ENCODE measurements at places on chromosomes 11 and 22. TPM values are rescaled to one million over a fixed set of nuclear protein-coding genes. Genes with fewer than 3 reads are reported as not detected.

- no peak for DNase-seq
Observed at GRCh38 chr11:62715150-62716130, 8.0 kb downstream of the GNG3 start.

DNA sequence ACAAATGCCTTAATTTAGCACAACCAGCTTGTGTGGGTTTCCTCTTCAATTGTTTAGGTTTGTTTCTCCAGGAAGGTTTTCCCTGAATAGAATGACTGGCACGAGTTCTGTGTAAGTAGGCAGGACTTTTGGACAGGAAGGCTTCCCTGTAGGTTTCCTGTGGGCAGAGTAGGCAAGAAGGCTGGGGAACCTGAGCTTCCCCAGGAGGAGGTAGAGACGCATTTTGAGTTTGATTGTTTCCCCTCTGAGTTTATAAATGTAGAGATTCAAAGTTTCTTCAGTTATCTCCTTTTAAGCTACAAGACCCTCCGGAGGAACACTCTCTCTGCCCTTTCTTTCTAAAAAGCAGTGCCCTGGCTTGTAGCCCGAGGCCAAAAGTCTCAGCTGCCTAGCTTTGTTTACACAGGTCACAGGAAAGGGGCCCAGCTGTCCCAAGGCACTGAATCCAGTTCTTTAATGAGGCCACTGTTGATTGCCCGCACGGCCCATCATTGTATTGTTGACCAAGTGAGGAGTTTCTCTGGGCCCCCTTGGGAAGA lies 66.6 kb upstream of the RDX start:
- no peak for DNase-seq

GRCh38 chr11:13352711-13353110 lies 75.1 kb downstream of the BMAL1 start:
- DNase-seq = no peak

DNA sequence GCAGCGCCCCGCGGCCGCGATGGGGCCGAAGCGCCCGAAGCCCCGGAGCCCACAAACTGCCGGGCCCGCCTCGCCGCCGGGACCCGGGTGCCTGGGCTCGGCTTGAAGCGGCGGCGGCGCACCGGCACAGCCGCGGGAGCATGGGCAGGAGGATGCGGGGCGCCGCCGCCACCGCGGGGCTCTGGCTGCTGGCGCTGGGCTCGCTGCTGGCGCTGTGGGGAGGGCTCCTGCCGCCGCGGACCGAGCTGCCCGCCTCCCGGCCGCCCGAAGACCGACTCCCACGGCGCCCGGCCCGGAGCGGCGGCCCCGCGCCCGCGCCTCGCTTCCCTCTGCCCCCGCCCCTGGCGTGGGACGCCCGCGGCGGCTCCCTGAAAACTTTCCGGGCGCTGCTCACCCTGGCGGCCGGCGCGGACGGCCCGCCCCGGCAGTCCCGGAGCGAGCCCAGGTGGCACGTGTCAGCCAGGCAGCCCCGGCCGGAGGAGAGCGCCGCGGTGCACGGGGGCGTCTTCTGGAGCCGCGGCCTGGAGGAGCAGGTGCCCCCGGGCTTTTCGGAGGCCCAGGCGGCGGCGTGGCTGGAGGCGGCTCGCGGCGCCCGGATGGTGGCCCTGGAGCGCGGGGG lies 346 bp downstream of the FJX1 start:
- DNase-seq = peak; percentile 74

DNA sequence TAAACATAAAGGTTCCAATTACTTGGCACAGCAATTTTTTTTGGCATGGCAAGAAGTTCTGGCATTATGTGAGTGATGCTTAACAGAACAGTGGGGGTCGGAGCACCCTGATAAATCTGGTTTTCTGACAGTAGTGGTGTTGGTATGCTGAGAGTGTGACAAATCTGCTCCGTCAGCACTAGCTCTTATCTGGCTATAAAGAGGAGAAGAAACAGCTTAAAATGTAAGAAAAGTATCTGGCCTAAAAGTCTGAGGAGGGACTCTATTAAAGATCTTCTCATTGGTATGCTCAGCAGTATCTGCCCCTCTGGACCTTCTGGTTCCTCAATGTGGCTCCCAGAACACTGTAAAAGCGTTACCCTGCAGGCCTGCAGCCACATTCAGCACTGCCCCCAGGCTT lies 137.4 kb downstream of the PLEKHA7 start:
- DNase-seq = no peak

SYCE3 gene
- not detected for total RNA-seq

CRYBB1 gene
- 1.3 TPM for total RNA-seq

PLEKHB1 gene
- total RNA-seq = 11.7 TPM

GRCh38 chr11:44407211-44407996 lies 97.5 kb upstream of the ALX4 start:
- no peak for DNase-seq

DNA sequence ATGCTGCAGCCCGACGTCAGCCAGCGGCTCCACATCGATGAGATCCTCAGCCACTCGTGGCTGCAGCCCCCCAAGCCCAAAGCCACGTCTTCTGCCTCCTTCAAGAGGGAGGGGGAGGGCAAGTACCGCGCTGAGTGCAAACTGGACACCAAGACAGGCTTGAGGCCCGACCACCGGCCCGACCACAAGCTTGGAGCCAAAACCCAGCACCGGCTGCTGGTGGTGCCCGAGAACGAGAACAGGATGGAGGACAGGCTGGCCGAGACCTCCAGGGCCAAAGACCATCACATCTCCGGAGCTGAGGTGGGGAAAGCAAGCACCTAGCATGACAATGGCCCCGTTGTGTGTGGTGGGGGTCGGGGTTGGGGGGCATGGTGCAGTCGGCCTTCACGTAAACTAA lies 1.0 kb downstream of the TSSK2 start:
- no peak for DNase-seq

PLAAT3 gene
- 142 TPM for total RNA-seq

DNA sequence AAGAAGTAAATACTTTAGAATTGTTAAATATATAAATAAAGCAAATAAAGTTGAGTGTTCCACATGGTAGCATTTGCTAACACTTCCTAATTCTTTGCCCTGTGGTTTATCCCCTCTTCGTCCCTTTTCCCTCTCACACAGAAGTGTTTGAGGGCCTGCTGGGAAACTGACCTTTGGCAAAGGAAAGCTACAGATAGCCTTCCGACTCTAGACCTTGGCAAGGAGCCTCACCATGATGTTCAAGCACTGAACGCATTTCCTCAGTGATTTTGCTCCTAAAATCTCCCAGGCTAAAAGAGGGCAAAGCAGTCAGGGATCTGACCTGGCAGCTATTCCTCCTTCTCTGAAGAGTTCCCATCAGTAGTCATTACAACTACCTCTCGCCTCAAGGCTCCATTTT lies 52.5 kb upstream of the HORMAD2 start:
- no peak for DNase-seq

CATSPER1 gene
- total RNA-seq = not detected

DEFB131B gene
- total RNA-seq = not detected

DNA sequence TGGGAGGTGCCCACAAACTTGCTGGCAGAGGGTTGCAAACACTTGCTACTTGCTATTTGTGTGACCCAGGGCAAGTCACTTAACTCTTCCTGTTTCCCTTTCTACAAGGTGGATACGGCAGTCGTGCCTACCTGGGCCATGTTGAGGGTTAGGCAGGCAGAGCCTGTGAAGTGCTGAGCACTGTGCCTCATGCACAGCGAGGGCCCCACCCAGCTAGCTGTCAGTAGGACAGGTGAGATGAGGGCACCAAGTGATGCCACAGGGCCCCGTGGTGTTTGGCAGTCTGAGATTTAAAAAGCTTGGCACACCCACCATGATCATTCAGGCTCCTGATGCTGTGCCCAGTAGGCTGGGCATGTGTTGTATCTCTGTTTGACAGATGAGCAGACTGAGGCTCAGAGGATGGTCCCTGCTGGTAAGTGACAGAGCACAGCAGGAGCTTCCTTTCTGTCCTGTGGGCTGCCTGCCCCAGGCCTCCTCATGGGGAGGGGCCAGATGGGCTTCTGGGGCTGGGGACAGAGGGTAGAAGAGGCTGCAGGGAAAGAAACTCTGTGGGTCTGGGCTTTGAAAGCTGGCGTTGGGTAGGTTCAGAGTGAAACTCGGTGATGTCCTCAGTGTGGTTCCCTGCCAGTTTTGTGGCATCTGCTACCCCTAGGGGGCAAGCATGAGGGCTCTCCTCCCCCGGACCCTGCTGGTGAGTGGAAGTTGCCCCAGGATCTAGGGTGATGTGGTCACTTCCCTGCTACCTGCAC lies 59.3 kb downstream of the TSPAN18 start:
- DNase-seq = no peak

- no peak for DNase-seq
Observed at GRCh38 chr11:65919573-65920371, 546 bp downstream of the DRAP1 start.

DNA sequence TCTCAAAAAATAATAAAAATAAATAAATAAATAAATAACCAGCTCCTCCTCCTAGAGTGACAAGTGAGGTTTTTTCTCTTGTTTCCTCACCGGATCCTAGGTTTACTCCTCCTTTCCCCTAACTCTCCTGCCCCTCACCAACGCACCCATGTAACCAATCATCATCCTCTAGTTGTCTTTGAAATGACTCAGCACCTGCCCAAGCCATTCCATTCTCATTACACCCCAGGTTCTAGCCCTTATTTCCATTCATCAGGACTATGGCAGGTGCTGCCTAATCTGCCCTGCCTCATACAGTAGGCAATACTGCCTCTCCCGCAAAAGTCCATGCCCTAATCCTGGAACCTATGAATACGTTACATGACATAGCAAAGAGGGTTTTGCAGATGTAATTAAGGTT lies 60.4 kb downstream of the BUD13 start:
- DNase-seq = no peak

ACTN3 gene
- not detected for total RNA-seq

DNA sequence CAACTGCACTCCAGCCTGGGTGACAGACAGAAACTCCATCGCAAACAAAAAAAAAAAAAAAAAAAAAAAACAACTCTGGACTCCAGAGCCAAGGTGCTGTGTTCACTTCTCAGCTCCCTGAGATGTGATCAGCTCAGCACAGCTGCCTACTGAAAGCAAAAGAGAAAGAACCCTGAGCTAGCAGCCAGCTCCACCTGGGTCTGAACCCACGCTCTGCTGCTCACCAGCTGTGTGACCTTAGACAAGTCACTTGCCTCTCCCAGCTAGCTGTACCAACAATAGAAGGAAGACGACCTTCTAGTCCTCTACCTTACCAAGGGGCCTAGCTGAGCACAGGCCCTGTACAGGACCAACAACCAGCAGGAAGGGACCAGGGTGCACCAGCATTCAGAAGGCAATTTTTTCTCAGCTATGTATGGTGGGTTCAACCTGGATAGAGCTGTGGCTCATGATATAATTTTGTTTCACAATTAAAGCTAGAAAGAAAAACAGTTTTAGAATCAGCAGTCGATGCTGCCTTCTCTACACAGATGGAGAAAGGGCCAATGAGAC lies 3.8 kb downstream of the DGCR2 start:
- DNase-seq = no peak

DEUP1 gene
- not detected for total RNA-seq

DNA sequence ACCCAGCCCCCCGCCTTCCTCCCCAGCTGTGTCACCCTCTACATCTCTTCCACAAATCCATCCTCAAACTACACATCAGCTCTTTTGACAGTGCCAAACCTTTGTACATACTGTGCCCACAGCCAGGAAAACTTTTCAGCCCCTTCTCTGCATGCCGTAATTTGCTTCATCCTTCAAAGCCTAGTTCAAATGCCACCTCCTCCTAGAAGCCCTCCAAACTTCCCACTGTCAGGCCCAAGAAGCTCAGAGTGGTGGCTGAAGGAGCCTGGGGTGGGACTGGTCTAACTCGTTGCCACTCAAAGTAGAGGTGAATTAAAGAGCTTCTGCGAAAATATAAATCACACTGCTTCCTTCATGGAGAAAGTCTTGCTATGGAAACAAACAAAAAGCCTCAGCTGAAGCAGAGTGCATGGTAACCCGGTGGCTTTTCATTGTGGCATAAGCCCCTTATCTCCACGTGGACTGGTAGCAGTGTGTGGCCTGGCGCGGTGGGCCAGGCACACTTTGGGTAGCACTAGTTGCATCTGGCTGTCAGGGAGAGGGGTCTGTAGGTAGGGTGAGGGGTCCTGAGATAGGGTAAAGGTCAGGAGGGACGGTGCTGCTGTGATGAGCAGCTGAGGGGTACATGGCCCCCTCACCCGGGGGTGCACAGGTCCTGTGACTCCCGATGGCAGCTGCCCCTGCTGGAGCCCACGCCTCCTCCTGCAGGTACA lies 76.9 kb downstream of the MYO7A start:
- no peak for DNase-seq

GRCh38 chr22:21701384-21701971 lies 34.1 kb downstream of the YPEL1 start:
- no peak for DNase-seq
